Esophagus squamous epithelium (tissue), 5 donors: ENCODE measurements at places on chromosomes 6 and 20.

GRCh38 chr20:37579106-37579505 lies 51.4 kb upstream of the BLCAP start:
- no peaks in the 10 kb centered on the region for H3K36me3 ChIP-seq
- no peak overlapping the region for H3K27ac ChIP-seq
- DNase-seq = no peak
- H3K27me3 ChIP-seq = no peaks in the 10 kb centered on the region

GRCh38 chr20:43937591-43937990 lies 22.9 kb downstream of the TOX2 start:
- peaks cover 48% of the 10 kb centered on the region for H3K4me1 ChIP-seq
- DNase-seq = no peak
- no peak overlapping the region for H3K27ac ChIP-seq
- H3K36me3 ChIP-seq = no peaks in the 10 kb centered on the region

GRCh38 chr6:119799596-119800509 lies 450.3 kb upstream of the MAN1A1 start:
- no peaks in the 10 kb centered on the region for H3K27me3 ChIP-seq
- H3K4me1 ChIP-seq = no peaks in the 10 kb centered on the region
- H3K36me3 ChIP-seq = no peaks in the 10 kb centered on the region
- DNase-seq = no peak
- no peak overlapping the region for H3K27ac ChIP-seq

DNA sequence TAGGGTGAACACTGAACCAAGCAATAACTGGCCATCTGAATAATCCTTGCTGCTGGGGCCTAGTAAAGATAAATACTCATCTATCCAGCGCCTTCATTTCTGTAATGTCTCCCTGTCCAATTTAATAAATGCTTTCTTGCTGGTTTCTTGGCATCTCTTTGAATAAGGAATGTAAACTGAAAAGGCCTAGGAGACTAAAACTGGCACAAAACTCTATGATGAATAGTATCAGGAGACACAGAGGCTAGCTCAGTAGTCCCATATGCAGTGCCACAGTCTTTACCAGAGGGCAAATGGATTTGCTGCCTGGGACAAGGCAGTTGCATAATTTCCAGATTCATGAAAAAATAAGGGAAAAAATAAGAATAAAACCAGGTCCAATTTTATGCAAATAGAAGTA lies 324.4 kb downstream of the CENPW start:
- H3K4me3 ChIP-seq = no peak overlapping the region
- DNase-seq = no peak
- no peaks in the 10 kb centered on the region for H3K36me3 ChIP-seq

DNA sequence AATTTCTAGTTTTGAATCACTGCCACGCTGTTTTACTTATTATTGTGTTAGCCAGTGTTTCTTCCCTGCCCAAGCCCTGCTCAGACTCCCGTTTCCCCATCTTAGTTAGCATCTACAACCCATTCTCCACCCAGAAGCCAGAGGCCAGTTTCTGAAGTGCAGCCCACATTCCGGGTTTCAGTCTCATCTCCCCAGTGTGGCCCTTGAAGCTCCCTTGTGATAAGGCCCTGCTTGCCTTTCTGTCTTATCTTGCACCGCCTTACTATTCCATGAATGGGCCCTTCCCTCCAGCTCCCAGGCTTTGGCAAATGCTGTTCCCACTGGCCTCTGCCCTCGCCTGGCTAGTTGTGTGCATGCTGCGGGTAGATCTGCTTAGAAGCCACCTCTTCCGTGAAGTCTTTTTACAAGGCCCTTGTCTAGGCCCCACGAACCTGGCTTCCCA lies 41.1 kb downstream of the TOX2 start:
- H3K4me3 ChIP-seq = no peak overlapping the region
- peaks cover 39% of the 10 kb centered on the region for H3K4me1 ChIP-seq
- no peaks in the 10 kb centered on the region for H3K36me3 ChIP-seq
- DNase-seq = no peak

GRCh38 chr20:37233548-37234253 lies 27.9 kb downstream of the GHRH start:
- H3K4me3 ChIP-seq = no peak overlapping the region
- H3K4me1 ChIP-seq = peaks cover 13% of the 10 kb centered on the region
- DNase-seq = no peak
- H3K27ac ChIP-seq = no peak overlapping the region
- no peaks in the 10 kb centered on the region for H3K27me3 ChIP-seq

- no peak for DNase-seq
- H3K4me3 ChIP-seq = no peak overlapping the region
- H3K4me1 ChIP-seq = no peaks in the 10 kb centered on the region
- H3K27ac ChIP-seq = no peak overlapping the region
- no peaks in the 10 kb centered on the region for H3K27me3 ChIP-seq
These were observed 103.6 kb downstream of the PHF3 start for GRCh38 chr6:63739094-63739687.

DNA sequence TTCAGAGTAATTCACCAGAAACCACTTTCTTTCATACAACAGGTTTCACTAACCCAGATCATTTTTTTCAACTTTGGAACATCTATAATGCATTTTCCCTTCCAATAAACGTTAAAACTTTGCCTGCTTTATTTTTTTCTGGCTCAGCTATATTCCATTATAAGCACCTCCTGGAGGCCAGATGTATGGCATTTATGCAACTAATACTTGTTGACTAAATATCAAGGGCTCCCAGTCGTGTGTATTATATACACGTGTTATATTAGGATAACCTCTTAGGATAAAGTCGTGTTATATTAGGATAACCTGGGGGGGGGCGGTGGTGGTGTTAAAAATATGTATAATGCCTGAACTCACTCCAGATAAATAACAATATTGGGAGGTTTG lies 6.7 kb downstream of the OPN5 start:
- H3K27me3 ChIP-seq = no peaks in the 10 kb centered on the region
- no peak for DNase-seq
- no peaks in the 10 kb centered on the region for H3K36me3 ChIP-seq
- peak overlapping the region; percentile 46 for H3K4me3 ChIP-seq

DNA sequence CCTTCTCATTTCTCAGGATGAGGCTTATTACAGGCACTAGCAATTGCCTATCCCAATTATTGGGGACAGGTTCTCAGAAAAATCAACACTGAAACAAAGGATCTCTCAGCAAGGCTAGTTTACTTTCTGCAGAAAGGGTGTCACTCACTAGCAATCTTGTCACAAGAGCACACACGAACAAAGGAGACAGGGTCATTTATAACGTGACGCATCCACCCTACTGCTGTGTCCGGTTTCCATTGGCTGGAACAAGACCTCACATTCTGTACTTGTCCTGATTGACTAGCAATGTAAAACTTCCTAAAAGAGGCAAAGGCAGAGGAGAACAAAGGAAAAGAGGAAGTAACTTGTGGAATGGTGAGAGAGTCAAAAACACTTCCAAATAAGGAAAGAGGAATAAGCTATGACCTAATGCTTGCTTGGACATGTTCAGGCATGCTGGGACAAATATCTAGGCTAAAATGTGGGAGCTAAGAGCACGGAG lies 160.2 kb upstream of the STXBP5 start:
- no peaks in the 10 kb centered on the region for H3K27me3 ChIP-seq
- H3K4me3 ChIP-seq = no peak overlapping the region
- no peak for DNase-seq
- no peaks in the 10 kb centered on the region for H3K36me3 ChIP-seq
- no peaks in the 10 kb centered on the region for H3K4me1 ChIP-seq
